Activated CD4-positive, alpha-beta T cell treated with anti-CD3 and anti-CD28 coated beads, Interleukin-2, amount 50 U/mL, for 4 hours (primary cell): ENCODE measurements at places on chromosomes 6 and 20.

GRCh38 chr6:107991061-107991460 lies 33.1 kb upstream of the SEC63 start:
- no peak for DNase-seq

DNA sequence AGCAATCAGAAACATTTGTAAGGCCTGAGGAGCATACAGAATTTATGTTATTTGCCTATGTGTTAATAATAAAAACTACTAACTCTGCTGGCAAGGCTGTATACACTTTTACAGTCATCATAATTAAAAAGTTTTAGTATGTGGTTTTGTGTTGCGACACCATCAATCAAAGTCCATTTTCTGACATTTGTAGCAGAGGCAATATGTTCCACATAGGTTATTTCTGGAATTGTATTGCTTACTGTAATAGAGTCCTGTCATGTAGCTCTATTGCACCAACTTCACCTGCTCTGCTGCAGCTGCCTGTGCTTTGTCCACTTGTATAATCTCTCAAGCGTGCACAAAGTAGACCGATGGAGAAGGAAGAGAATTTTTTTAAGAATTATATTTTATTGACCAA lies 501.8 kb downstream of the HACE1 start:
- DNase-seq, result no peak

- no peak for DNase-seq
Measured at GRCh38 chr6:128483472-128484135, 36.8 kb downstream of the PTPRK start.

DNA sequence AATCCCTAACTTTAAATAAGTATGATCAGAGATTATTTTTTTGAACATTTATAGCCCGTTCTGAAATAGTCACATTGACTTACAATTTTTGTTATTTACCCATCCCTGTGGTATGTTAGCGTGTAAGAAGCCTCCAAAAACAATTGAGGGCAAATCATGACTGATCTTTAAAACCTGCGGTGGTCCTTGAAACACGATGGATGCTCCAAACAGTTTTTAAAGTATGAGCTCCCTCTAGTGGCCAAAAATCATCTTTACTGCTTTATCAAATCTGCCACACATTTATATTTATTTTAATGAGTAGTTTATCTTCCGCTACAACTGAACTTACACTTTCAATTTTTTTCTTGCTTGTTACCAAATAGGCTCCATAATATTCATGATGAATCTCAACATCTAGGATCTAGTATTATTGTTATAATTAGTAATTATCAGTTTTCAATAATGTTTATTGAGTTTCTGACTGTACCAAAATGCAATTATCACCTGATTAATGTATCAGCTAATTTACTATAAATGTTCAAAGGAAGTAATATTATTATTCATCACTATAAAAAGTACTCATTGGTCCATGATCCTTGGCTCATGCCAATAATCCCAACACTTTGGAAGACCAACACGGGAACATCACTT lies 52.2 kb downstream of the MARCKS start:
- DNase-seq, result no peak

DNA sequence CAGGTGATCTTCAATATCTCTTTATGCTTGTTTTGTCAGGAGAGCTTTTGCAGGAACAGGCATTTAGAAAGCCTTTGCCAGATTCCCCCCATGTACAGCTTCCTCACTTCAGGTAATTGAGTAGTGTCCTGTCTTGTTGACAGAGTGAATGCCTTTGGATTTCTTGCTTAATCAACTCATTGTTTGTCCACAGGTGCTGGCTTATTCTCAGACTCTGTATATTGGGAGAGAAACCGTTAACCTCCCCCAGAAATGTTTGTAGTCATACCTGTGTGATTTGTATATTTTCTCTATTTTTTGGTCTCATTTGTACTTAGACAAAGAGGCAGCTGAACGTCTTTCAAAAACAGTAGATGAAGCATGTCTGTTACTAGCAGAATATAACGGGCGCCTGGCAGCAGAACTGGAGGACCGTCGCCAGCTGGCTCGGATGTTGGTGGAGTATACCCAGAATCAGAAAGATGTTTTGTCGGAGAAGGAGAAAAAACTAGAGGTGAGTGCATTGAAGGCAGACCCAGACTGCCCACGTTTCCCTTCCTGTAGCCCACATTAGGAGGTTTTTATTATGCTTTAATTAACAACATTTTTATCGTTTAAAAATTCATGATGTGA lies 32.3 kb downstream of the RPRD1B start:
- DNase-seq, result no peak

DNA sequence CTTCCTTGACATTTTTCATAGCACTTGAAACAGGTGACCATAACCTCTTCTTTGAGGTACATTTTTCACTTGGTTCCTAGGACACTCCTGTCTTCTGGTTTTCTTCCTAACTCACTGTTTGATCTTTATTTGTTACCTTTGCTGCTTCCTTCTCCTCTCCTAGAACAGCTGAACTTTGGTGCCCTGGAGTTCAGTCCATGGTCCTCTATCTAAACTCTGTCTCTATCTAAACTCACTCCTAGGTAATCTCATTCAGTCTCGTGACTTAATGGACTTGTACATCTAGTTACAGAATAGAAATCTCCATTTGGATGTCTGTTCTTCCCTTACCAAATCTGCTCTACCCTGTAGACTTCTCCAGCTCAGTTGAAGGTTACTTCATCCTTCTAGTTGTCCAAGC lies 73.7 kb downstream of the SHPRH start:
- DNase-seq, result no peak
